ENCODE measurements at places on chromosomes 3 and 15.

- no peak for DNase-seq
Measured at GRCh38 chr3:34881026-34881425, 758.3 kb upstream of the ARPP21 start.

DNA sequence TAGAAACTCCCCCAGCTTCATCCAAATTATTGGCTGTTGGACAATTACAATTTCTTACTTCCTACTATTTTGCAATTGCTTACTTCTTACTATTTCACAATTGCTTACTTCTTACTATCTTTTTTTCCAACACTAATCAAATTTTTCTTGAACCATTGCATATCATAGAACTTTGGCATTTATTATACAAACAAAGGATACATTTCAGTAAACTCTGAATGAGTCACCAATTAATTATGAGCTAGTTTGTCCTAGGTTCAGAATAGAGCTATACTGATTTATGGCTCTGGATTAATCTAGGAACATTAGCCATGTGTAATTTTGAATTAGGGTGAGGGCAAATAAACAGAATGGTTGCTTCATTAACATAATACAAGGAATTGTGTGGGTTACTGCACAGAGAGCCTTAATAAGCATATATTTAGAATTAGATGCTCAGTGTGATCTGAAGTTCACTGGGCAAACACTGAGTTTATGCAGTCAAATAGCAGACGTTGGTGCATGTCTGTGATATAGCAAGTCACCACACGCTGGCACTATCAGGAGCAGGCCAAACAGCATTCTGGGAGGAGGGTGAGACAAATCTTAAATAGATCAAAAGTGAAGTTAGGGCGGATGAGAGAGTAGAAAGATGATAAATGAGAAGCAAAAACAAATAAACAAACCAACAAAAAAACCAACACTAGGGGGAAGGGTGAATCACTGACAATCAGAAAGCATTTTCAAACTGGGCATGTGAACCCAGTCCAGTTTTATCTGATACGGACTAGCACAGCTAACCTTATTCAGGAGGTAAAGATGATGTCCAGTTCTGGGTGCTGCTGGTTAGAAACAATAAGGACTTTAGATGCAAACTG, 21.5 kb downstream of the GABRR3 start:
- DNase-seq, result no peak

DNA sequence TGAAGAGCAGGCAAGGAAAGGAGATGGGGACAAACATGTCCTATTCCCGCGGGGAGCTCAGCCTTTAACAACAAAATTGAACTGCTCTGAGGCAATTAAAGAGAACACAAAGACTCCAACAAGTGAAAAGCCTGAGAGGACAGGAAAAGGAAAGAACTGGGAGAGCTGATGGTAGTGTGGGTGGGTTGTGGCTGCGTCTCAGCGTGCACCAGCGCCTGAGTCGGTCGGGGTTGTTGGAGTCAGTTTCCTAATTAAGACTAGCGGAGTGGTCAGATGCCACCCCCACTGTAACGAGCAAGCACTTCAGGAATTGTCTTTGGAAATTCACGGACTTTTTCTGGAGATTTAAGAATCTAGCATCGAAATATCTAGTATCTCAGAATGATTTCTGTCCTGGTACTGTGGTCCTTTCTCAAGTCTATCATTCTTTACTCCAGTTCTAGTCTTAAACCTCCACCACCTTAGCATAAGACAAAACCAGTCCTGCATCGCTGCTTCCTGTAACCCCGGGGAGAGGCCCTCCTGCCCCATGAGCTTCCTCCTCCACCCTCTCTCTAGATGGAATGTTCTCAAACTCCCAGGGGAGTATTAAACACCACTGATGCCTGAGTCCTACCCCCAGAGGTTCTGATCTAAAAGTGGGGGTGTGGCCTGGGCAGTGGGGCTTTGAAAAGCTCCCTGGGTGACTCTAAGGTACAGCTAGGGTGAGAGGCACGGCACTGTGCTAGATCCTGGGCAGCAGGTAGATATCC, 104.0 kb downstream of the CYP19A1 start:
- DNase-seq, result no peak

DNA sequence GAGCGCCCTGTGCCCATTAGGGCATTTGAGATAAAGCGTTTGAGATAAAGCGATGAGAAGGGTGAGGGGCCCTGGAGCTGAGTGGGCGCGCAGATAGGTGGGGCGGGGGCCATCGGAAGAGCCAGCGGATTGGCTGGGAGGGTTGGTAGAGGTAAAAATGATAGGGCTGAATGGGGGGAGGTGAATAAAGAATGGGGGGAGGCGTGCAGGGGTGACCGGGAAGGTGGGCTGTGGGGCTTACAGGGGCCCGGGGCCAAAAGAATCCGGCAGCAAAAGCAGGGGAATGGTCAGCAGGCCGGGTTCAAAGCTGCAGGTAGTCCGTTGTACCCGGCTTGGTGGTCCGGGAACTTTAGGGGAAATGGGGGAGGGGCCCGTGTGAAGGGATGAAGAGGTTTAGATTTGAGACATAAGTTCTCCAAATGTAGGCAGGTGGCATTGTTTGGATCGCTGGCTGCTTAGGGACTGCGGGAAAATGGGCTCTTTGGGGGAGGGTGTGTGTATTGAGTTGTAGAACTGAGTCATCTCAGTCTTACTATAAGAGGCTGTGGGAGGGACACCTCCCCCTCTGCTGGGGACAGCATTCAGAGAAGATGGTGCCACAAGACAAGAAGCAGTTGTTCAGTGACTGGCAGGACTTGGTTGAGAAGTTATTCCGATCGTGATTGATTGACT, 610 bp downstream of the ARID3B start:
- DNase-seq, result peak; percentile 70

DNA sequence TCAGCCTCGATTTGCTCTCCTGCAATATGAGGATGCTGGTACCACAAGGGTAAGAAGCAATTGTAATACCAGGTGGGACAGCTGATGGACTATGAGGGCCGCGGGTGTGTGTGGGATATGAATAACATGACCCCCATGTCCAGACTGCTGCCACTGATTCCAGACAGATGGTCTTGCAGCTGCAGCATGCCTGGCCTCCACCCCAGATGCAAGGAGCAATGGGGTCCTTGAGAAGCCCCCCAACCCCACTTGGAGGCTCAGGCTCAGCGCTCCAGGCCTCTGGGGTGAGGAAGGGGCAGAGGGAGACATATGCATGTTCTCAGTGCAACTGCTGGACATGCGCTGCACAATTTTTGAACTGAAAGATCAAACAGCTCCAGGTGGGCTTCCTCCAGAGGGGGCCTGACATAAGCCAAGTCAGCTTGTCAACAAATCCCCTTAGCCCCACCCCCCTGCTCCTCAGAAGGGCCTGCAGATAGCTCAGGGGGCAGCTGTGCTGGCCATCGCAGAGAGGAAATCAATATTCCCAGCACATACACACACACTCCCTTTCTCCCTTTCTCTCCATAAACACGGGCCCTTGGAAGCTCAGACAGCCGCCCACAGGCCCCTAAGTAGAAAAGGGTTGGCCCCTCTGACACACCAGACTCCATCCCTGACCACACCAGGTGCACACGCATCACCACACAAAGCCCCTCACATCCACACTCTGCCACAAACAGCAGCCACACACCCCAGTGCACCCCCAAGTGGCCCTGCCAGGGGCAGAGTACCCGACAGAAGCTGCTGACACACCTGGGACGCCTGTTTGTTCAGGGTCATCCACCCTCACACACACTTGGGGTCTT, 107.0 kb downstream of the IQSEC1 start:
- DNase-seq, result no peak

DNA sequence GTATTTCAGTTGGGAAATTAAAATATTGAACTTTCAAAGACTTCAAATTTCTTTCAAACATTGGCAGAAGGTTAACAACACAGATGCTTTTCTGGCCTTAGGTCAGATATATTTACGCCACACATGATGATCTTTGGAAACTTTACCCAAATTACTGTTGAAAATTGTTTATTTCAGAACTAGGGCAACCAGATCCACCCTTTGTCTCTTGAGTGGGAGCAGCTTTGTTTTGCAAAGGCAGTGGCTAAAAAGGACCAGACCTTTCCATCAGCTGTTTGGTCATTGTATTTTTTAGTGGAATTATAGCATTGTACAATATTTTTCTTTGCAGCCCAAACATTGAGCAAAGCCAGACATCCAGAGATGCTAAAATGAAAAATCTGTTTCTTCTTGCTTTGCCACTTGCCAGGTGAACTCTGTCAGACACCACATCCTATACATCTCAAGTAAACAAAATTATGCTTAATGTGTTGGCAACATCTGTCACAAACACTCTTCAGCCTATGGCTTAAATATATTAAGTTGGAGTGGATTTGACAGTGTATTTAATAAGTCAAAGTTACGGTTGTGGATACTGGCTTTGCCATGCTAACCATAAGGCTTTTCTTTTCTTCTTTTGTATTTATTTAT, 651.9 kb downstream of the RBMS3 start:
- no peak for DNase-seq

All from suprapubic skin (tissue), 4 donors.